Nucleus accumbens (tissue), 56 donors: ENCODE measurements at places on chromosomes 4 and X.

GRCh38 chrX:8484360-8484949 is 19.8 kb downstream of the VCX3B start:
- DNase-seq, result no peak

GRCh38 chr4:83618431-83618830 is 82.5 kb downstream of the GPAT3 start:
- DNase-seq, result no peak

DNA sequence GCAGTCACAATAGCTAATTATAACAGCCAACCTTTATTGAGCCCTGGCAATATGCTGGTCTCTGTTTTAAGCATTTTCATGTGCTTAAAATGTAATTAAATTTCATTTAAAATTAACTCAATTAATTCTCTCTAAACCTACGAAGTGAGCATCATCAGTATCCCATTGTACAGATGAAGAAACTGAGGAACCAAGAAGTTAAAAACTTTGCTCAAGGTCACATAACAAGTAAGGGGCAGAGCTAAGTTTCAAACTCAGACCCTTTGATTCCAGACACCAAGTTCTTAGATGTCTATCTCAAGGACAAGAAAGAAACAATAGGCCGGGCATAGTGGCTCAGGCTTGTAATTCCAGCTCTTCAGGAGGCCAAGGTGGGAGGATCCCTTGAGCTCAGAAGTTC is 55.9 kb upstream of the NFKB1 start:
- DNase-seq, result no peak

- DNase-seq, result no peak
Measured at GRCh38 chr4:40630335-40631021, 814 bp upstream of the RBM47 start.

GRCh38 chrX:109389917-109390316 is 92.0 kb downstream of the GUCY2F start:
- no peak for DNase-seq

GRCh38 chrX:48560681-48561080 is 13.6 kb upstream of the RBM3 start:
- no peak for DNase-seq

DNA sequence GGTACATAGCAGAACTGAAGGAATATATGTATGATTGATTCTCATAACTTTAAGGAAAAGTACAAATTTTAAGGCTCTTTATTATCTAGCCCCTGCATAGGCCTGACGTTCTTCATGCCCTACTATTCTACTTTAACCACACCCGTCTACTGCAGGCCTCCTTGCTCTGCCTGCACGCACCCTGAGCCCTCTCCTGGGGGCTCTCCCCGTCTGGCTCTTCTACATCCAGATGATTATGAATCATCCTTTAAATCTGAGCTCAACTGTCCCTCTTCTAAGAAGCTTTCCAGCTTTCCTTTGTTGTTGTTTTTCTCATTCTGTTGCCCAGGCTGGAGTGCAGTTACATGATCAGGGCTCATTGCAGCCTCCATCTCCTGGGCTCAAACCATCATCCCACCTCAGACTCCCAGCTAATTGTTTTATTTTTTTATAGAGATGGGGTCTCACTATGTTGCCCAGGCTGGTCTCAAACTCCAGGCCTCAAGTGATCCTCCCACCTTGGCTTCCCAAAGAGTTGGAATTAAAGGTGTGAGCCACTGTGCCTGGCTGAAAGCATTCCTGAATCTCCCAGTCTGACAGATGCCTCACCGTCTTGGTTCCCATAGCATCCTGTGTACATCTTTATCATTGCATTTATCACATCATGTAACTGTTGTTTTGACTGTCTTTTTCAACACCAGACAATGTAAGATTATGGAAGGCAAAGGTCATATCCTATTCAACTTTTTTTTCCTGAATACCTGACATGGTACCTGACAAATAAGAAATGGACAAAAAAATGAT is 89.2 kb downstream of the WDFY3 start:
- DNase-seq, result no peak
